Esophagus muscularis mucosa (tissue), 4 donors: ENCODE measurements at places on chromosomes 5 and 9. TPM values are rescaled to one million over a fixed set of nuclear protein-coding genes. Genes with fewer than 3 reads are reported as not detected.

Gene PTGES
- 4.5 TPM for total RNA-seq

Gene IFNA7
- total RNA-seq: not detected

Gene ORM2
- not detected for total RNA-seq

Gene CER1
- not detected for total RNA-seq

Gene CAMK4
- 3.6 TPM for total RNA-seq

Gene DRD1
- total RNA-seq: not detected

Gene FCN2
- total RNA-seq: not detected

GRCh38 chr9:6711403-6711802, 46.4 kb upstream of the KDM4C start:
- DNase-seq: no peak

- DNase-seq: no peak
These were observed 29.8 kb downstream of the UGCG start for GRCh38 chr9:111926421-111926875.

DNA sequence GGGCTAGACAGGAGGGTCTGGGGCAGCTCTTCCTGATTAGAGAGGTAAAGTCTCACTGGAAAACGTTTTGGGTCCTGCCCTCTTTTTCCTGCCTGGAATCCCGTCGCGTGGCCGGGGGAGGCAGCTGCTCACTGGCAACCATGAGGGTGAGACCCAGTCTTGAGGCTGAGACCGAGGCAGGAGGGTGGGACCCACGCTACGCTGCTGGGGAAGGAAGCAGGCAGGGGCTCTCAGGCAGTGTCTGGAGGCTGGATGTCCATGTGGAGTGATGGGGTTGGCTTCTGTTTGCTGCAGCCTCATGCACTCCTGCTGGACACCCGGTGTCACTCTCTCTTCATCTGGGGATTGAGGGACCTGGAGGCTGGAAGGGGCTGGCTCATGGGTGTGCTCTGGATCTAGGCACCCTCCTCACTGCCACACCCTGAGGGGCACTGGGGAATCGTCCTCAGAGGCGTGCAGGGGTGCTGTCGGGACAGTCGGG, 11.3 kb upstream of the SLC2A6 start:
- no peak for DNase-seq

DNA sequence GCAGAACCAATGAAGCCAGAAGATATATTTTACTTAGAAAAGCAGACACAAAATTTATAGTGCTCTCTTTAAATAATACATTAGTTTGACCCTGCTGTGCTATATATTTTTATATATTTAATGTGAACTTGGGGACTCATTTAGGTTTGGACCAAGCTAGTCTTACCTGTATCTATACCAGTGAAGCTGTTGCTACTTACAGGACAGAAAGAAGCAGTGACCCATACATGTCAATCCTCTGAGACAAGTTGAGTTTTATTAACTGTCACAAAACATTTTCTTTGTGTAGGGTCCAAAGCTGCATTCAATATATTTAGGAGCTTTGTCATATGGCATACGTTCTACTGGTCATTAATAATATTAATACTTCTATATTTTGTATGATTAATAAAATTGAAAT, 327.7 kb upstream of the NUDT12 start:
- no peak for DNase-seq

GRCh38 chr9:120018037-120018436, 561.9 kb downstream of the CDK5RAP2 start:
- DNase-seq: no peak

DNA sequence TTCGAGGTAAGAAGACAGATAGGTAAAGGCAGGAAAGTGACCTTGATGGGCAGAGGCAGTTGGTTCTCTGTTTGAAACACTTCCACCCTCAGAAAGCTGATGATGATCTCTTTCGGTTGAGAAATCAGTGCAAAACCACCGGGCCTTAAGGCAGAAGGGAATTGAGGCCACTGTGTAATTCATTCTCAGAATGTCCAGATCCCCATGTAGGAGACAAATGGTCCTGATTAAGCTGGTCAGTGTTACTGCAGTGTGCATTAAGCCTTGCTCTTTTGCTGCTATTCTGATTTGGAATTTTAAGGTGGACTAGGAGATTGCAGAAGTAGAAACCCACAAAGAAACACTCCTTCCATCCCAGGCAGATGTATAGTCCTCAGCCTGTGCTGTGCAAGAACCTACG, 255.2 kb downstream of the ARHGAP26 start:
- DNase-seq: no peak

GRCh38 chr5:43780586-43780985, 177.6 kb downstream of the NNT start:
- DNase-seq: no peak

DNA sequence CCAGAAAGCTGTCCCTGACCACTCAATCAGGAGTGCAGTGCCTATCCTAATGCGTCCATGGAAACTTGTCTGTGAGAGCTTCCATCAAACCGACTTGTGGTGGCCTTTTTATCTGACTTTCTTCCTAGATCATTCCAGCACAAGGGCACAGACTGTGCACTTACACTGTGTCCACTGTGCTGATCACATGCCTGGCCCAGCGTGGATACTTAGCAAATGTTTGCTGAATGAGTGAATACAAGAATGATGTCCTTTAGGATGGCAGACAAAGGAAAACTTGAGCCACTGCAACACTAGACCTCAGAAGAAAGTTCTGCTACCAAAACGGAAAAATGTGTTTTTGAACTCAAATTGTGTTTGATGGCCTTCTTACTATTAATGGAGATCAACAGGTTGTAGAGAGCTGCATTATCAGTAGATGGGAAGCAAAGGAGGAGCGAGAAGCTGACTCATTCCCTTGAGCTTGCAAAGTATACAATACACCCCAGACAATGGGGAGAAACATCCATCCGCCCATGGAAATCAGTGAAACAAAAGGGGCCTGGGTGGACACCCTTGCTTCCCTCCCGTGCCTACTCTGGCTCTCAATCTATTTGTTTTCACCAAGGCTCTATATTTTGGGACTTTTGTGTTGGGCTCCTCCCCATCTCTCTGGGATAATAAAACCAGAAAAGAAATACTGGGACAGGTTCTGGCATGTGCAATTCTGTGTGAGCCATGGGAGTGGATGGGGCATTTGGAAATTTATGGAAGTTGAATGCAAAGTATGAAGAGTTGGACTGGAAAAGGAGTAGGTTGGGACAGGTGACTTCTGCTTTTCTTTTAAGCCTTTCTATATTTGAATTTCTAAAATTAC, 76.2 kb upstream of the ZFAND5 start:
- no peak for DNase-seq
